CMK (cell line): ENCODE measurements at places on chromosomes 16 and 17.

- DNase-seq: no peak
Observed at GRCh38 chr17:9936095-9936494, 31.0 kb upstream of the RCVRN start.

DNA sequence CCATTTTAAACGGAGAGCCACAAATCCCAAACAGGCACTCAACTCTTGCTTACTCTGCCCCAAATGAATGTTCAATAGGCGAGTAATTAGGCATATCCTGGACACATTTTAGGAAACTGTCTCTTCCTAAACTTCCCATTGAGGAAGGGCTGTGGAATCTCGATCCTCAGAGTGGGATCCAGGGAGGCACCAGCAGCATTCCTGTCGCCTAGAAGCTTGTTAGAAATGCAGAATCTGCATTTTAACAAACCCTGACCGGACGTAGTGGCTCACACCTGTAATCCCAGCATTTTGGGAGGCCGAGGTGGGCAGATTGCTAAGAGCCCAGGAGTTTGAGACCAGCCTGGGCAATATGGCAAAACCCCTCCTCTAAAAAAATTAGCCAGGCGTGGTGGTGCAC, 95.6 kb downstream of the GAS7 start:
- no peak for DNase-seq

DNA sequence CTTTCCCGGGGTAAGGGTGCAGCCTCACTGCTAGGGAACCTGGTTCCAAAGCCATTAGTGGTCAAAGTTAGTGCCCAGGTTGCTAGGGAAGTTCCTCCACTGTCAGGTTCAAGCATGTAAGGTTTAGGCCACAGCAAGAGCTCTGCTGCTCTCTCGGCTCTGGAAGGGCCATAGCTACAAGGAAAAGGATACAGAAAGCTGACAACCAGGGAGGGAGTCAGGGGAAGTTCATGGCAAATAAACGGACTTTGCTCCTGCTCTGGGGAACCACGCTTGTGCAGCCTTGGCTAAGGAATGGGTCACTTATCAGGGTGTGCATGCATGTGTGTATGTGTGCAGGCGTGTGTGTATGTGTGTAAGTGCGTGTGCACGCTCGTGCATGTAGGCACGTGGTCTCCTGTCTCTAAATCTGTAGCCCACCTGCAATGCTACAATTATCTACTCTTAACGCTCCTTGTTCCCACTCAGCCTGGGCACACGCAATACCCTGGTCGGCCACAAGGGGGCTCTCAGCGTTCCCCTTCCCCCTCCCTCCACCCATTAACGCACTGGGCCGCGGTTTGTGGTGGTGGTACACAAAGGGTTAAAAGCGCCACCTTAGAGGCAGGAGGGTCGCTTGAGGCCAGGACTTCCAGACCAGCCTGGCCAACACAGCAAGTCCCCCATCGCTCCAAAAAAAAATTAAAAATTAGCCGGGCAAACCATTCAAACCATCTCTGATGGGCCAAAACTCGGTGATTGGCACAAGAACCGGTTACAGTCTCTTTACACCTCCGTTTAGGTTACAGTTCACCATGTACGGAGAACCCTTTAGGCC, 48.4 kb upstream of the KDM8 start:
- no peak for DNase-seq

DNA sequence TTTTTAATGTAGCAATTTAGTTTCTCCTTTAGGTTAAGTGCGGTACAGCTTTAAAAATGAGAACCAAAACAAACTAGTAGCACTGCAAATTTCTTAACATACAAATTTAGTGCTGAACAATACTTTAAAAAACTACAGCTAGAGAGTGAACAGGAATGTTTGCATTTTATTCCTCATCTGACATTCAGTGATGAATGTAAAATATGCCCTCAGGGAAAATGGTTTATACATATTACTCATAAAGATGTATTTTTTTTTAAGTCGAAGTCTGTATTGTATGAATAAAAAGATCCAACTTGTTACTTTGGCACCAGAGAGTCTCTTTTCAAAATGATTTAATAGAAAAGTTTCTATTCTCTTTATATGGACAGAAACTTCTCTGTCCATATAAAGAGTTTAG, 96.8 kb downstream of the BRIP1 start:
- DNase-seq: no peak

GRCh38 chr17:1714980-1715802, 5.0 kb upstream of the TLCD2 start:
- no peak for DNase-seq

GRCh38 chr17:43014020-43014648, 7.5 kb downstream of the IFI35 start:
- DNase-seq: no peak

- no peak for DNase-seq
Observed at GRCh38 chr17:41801374-41802271, 10.1 kb downstream of the P3H4 start.

GRCh38 chr17:65529761-65530522, 31.5 kb downstream of the AXIN2 start:
- no peak for DNase-seq

GRCh38 chr17:5399767-5400166, 19.7 kb downstream of the NUP88 start:
- no peak for DNase-seq

DNA sequence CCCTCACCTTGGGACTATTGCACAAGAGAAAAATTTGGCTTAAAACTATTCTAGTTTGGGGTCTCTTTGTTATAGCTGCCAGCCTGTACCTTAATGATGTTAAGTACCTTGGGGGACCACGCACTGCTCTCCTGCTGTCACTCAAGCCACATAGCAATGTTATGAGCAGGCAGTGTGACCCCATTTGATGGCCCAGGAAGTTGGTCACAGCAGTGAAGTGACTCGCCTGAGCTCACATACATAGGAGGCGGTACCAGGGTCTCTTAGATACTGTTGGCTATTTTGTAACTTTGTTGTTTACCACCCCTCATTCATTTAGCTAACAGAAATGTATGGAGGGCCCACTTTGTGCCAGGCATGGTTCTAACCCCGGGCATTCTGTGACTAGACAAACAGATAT, 16.4 kb downstream of the KCNG4 start:
- DNase-seq: no peak

DNA sequence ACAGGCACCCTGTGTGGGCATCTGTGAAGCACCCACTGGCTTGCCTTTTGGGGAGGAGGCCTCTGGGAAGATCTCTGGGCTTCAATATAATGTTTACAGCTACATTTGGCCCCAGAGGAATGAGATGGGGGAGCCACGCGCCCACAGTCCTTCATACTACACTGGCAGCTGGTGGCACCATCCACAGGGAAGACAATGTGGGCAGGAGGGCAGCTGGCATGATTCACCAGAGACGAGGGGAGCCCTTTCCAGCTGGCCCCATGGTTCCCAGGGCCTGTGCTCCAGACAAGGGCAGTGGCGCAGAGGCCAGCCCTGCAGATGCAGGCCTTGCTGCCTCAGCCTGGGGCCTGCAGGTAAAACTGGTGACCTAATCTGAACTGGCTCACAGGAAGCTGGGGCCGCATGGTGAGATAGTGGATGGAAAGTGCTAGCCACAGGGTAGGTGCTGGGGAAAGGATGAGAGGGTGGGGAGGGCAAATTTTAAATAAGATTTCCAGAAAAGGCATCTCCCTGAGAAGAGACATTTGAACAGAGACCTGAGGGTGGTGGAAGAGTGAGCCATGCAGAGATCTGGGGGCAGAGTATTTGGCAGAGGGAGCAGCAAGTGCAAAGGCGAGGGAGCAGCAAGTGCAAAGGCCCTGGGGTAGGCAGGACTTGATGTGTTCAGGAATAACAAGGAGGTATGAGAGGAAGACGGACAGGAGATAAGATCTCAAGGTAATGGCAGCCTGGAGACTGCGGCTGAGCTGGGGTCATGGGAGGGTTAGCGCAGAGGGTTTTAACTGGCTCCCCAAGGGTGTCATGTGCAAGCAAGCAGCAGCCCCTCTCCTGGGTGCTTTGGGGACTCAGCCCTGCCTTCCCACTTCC, 12.1 kb upstream of the KCNJ12 start:
- DNase-seq: no peak
